Stimulated activated CD4-positive, alpha-beta T cell treated with anti-CD3 and anti-CD28 coated beads, TNF-alpha, amount 100 ng/mL, for 1 hour (primary cell): ENCODE measurements at places on chromosomes 16 and 17.

DNA sequence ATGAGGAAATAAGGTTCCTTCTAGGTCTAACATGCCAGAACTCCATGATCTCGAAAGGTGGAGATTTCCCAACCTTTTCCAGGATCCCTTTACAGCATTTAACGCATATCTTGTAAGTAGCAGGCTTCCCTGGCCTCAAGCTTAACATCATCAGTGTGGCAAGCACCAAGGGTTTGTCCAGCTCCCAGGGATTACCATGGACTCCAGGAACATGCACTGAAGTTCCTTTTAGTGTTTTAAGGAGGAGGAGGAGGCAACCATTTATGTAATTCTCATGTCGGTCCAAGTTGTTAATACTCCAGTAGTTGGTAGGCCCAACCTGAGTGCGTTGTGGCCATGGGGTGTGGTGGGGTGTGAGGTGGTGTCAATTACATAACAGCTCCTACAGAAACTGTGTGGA is 11.8 kb upstream of the SKAP1 start:
- no peak for DNase-seq

DNA sequence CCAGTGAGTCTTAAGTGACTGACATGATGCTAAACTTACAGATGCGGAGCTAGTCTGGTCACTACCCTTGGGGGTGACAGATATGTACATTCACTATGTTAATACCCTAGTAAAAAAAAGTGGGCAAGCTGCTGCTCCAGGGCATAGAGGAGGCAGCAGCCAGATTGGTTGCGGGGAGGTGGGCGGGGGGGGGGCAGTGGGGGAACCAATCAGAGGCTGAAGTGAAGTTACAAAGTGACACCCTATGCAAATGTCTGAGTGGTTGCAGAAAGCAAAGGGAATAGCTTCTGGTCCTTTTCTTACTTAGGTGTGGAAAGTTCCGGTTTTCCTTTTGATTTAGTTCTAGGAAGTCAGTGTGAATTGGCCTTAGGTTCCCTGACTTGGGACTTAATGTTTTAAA is 12.1 kb downstream of the NDEL1 start:
- no peak for DNase-seq

GRCh38 chr17:19013806-19014627 is 9.5 kb upstream of the FAM83G start:
- DNase-seq = no peak

- DNase-seq = no peak
Observed at GRCh38 chr16:80527297-80527696, 13.5 kb upstream of the DYNLRB2 start.
